ENCODE measurements at places on chromosomes 1 and 21. TPM values are rescaled to one million over a fixed set of nuclear protein-coding genes. Genes with fewer than 3 reads are reported as not detected.

RIPPLY3 gene
- not detected for total RNA-seq

GPR157 gene
- 2.1 TPM for total RNA-seq

CCDC190 gene
- total RNA-seq: 2.4 TPM

KCNE1 gene
- total RNA-seq: not detected

SLC26A9 gene
- total RNA-seq: not detected

MFAP2 gene
- 118 TPM for total RNA-seq

Data from pericardium fibroblast (primary cell).